Motor neuron (in vitro differentiated cells): ENCODE measurements at places on chromosomes 7 and 10.

DNA sequence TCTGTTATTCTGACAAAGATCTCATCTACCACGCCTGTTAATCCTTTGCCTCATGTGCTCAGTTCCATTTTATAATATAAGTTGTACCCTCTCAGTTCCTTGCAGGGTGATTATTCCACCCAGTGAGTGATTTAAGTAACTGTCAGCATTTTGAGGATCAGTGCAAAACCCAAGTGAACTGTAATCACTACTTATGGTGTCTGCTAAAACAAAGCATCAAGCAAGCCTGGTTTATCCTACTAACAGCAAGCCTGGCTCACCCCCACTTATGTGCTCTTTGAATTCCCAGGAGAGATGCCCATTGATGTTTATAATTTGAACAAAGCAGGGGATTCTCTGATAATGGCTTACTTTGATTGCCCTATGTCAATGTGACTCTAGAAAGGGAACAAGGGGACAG is 186.8 kb upstream of the LRGUK start:
- ATAC-seq: no peak

DNA sequence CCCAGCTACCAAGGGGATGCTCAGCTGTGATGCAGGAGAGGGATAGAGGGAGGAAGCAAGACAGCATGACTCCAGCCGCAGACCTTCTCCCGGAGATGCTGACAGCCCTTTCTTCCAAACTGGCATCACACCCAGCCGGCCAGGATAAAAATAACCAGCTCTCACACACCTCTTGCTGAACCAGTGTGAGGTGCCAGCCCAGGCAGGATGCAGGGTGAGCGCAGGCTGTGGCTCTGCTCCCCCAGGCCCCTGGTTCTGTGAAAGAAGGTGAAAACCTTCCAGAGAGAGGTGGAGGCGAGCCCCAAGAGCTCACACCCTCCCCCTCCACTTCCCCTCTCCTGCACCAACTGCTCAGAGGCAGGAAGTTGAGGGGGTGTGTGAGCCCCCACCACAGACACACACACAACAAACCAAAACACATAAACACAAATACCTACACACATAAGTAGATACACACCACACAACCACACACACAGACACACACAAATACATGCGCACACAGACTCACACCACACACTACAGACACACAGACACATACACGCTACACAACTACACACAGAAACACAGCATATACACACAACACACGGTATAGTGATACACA is 4.0 kb downstream of the GPR15LG start:
- ATAC-seq: no peak

GRCh38 chr10:55500931-55501559 is 700.0 kb upstream of the PCDH15 start:
- peak; percentile 81 for ATAC-seq

- no peak for ATAC-seq
Measured at GRCh38 chr7:113270790-113271189, 152.4 kb upstream of the SMIM30 start.

DNA sequence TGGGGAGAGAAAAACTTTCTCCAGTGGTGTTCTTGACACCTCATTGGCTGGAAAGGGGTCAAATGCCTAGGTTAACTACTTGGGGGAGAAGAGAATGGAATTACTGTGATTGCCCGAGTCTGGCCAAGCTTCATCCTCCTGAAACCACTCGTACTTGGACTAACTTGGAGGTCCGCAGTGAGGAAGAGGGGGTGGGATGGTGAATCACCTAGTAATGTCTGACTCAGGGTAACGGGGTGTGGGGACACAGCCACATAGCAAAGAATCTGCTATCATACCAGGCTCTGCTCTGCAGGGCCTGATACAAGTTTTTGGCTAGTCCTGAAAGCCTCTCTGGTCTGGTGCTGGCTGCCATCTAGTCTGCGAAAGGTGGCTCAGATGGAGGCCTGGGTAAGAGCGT is 190.9 kb downstream of the RPS24 start:
- no peak for ATAC-seq

DNA sequence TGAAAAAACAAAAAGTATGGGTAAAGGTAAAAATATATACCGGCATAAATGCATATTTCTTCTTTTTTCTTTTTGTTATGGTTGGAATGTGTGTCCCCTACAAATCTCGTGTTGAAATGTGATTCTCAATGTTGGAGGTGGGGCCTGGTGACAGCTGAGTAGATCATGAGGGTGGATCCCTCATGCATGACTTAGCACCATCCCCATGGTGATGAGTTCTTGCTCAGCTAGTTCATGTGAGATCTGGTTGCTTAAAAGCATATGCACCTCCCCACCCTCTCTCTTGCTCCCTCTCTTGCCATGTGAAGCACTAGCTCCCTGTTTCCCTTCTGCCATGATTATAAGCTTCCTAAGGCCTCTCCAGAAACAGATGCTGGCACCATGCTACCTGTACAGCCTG is 93.3 kb downstream of the HYCC1 start:
- peak; percentile 76 for ATAC-seq

DNA sequence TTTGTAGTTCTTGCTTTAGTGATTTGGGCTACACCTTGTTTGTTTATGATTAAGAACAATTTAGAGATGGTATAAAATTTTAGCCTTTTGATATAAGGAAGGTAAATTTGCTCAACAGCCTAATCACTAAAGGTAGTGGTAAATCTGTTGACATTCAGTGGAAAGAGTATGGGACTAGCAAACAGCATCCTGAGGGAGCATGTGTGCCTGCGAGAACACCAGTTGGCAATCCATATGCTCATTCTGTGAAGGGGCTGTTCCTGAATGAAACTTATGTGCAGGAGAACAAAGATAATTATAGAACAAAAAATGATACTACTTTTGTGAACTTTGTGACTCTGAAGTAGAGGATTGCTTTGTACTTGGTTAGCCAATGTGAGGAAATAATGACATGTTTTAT is 44.0 kb downstream of the CAPZA2 start:
- ATAC-seq: no peak

GRCh38 chr10:3503299-3503698 is 281.7 kb downstream of the KLF6 start:
- no peak for ATAC-seq

GRCh38 chr10:111207500-111207899 is 130.7 kb downstream of the ADRA2A start:
- no peak for ATAC-seq

- ATAC-seq: no peak
Measured at GRCh38 chr7:574661-575395, 55.2 kb upstream of the PDGFA start.

DNA sequence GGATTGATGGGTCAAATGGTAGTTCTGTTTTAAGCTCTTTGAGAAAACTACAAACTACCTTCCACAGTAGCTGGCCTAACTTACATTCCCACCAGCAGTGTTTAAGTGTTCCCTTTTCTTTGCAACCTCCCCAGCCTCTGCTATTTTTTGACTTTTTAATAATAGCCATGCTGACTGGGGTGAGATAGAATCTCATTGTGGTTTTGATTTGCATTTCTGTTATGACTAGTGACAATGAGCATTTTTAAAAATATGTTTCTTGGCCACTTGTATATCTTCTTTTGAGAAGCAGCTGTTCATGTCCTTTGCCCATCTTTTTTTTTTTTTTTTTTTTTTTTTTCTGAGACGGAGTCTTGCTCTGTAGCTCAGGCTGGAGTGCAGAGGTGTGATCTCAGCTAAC is 155.2 kb upstream of the BMPER start:
- no peak for ATAC-seq
